ENCODE measurements at places on chromosomes 7 and 10. TPM values are rescaled to one million over a fixed set of nuclear protein-coding genes. Genes with fewer than 3 reads are reported as not detected.

Gene NME8
- polyA plus RNA-seq, result not detected

Gene SLC39A12
- not detected for polyA plus RNA-seq

DNA sequence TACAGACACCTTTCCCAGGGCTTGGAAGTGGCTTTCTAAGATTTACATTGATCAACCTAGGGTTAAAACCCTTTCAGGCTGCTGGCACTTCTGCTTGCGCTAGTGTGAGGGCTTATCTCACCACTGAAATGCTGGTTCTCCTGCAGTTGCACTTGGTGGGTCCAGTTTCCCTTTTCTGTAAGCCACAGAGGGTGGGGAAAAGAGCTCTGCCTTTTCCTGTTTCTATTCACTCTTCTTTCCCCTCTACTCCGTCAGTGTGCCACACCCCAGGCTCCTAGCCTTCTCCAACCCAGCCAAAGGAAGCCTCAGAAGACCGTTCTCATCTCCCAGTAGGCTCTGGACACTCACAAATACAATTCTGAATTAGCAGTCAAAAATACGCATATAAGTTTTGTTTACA lies 19.0 kb upstream of the CAPZA2 start:
- H3K4me3 ChIP-seq, result no peak overlapping the region
- no peak overlapping the region for H3K27ac ChIP-seq
- no peaks in the 10 kb centered on the region for H3K36me3 ChIP-seq
- DNase-seq, result no peak
- no peaks in the 10 kb centered on the region for H3K4me1 ChIP-seq

Gene TRPV5
- polyA plus RNA-seq, result not detected

DNA sequence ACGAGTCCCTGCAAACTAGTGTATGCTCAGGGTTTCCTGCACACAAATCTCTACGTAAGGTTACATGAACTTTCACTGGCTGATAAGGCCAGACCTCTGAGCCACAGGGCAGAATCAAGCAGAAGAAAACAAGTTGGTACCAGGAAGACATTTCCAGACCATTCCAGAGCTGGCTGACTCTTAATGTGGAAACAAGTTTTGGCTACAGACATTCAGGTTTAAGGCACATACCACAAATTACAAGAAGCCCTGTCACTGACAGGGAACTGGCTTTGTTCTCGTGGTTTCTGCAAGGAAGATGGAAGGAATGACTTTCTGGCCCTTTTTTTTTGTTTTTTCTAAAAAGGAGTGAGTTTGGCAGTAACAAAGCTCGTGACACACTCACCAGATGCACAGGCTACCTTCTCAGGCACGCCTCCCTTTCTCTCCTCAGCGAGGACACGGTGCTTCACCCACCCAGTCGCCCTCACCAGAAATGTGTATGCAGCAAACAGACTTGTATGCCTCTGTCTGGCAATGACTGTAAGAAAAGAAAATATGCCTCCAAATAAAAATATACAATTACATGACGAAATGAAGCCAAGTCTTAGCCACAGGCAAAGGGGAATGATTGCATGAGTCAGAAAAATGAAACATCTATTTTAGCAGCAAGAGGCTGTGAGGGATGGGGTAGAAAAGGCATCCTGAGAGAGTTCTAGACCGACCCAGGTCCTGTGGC lies 22.6 kb downstream of the PLAC9 start:
- DNase-seq, result no peak
- H3K4me3 ChIP-seq, result no peak overlapping the region
- H3K36me3 ChIP-seq, result peaks cover 34% of the 10 kb centered on the region
- no peak overlapping the region for H3K27ac ChIP-seq
